ENCODE measurements at places on chromosomes 4 and X.

DNA sequence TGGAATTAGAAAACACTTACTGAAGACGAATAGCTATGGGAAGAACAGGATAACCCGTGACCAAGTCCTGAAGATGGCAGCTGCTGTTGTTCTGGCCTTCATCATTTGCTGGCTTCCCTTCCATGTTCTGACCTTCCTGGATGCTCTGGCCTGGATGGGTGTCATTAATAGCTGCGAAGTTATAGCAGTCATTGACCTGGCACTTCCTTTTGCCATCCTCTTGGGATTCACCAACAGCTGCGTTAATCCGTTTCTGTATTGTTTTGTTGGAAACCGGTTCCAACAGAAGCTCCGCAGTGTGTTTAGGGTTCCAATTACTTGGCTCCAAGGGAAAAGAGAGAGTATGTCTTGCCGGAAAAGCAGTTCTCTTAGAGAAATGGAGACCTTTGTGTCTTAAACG, 2.4 kb downstream of the AGTR2 start:
- DNase-seq = no peak

- no peak for DNase-seq
These were observed 5.3 kb downstream of the YIPF7 start for GRCh38 chr4:44646151-44646550.

- no peak for DNase-seq
These were observed 942.3 kb upstream of the SLIT2 start for GRCh38 chr4:19309378-19309777.

DNA sequence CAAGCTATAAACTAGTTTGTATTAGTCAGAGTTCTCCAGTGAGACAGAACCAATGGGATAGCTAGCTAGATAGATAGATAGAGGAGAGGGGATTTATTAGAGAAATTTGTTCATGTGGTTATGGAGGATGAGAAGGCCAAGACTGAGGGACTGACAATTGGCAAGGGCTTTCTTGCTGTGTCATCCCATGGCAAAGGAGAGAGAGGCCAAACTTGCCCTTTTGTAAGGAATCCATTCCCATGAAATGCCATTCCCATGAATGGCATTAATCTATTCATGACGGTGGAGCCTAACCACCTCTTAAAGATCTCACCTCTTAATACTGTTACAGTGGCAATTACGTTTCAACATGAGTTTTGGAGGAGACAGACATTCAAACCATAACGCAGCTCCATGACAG, 58.1 kb downstream of the LINC00632 start:
- DNase-seq = no peak

DNA sequence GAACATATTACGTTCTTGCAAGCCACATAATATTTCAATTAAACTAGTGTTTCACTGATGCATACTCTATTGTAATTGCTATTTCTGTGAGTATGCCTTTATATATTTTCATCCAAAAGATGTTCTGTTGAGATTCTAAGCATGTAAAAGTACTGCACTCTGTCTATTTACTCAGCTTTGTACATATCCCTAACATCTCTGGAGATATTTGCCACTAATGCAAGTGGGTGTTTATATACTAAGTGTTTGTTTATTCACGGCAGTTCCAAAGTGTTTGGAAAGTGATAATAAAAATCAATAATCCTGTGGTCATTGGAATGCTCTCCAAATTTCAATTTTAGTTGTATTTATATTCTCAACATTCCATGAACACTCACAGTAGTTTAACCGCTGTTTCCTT, 1989.0 kb downstream of the C4orf33 start:
- DNase-seq = no peak

GRCh38 chrX:129581904-129582303, 41.8 kb downstream of the OCRL start:
- DNase-seq = no peak

- no peak for DNase-seq
These were observed 794 bp downstream of the HSD17B13 start for GRCh38 chr4:87321888-87322287.

DNA sequence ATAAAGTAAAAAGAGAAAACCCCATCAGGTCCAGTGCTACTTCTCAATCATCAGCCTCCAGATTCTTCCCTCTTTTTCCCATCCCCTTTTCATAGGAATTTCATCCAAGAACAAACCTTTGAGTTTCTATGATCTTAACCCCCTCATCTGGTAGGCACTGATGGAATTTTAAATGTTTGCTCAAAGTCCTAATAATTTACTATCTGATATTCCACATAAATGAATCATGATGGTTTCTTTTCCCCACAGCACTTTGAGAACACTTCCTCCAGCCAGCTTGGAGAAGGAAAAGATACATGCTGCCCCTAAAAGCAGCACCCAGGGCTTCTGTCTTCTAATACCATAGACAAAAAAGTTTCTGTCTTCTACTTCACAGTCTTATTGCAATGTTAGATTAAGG, 19.4 kb upstream of the KLHL8 start:
- no peak for DNase-seq

GRCh38 chr4:147597561-147597960, 19.6 kb upstream of the TMEM184C start:
- no peak for DNase-seq

DNA sequence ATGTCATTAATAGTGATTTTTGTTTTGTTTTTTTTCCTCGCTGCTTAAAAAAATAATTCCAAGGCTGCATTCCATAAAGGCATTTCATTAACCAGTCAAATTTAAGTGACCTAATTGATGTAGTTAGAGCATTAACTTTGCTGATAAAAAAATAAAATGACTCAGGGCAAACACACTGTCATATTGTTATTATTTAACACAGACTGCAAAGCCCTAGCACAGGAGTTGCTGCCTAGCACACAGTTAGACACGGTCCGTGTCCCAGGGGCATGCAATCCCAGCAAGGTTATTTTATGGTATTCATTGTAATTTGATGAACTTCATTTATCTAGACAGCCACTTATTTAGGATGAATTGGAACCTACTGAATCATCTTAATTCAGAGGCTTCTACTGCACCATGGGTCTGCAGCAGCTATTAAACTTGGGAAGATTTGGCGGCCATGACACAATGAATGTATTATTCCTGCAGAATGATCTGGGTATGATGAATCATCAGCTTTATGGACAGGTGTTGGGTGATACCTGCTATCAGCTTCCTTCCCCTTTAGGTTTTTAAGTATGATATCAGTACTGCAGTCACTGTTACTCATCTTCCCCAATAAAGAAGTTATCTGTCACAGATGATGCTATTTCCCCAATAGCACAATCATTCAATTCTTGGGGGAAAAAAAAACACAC, 182.7 kb downstream of the PPARGC1A start:
- DNase-seq = no peak

- peak; percentile 64 for DNase-seq
These were observed 43.5 kb downstream of the NUDT9 start for GRCh38 chr4:87465739-87466366.

GRCh38 chrX:19882066-19882775, 5.2 kb downstream of the SH3KBP1 start:
- DNase-seq = no peak

DNA sequence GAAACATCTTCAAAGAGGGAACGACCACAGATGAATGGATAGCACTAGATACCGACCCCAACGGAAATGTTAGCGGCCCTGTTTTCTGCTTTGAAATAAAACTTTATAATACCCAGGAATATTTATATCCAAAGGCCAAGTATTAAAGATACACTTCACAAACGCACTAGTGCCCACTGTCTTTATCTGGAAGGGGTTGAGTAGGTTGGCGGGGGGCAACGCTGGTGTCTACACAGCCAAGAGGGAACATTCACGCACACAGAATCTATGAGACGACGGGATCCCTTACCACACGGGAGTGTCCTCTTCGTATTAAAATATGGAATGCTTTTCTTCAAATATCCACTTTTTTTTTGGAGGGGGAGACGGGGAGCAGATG, 3.3 kb downstream of the HAND2 start:
- no peak for DNase-seq

DNA sequence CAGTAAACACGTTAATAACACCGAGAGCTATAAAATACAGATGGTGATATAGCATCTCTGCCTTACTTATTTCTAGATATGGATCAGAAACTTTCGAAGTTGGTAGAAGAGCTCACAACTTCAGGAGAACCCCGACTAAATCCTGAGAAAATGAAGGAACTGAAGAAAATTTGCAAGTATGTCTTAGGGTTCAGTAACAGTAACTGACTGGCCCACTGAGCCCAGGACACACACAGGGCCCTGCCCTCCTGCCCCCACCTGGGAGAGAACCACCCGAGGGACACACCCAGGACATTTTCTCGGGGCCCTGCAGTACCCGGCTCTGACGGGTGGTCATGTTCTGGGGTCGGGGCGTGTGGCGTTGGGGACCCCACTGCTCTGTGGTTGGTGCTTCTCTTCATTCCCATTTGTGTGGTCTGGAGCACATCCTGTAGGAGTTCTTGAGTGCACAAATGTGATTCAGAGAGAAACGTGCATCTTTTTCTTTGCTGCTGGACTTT, 1.1 kb downstream of the UVSSA start:
- no peak for DNase-seq

DNA sequence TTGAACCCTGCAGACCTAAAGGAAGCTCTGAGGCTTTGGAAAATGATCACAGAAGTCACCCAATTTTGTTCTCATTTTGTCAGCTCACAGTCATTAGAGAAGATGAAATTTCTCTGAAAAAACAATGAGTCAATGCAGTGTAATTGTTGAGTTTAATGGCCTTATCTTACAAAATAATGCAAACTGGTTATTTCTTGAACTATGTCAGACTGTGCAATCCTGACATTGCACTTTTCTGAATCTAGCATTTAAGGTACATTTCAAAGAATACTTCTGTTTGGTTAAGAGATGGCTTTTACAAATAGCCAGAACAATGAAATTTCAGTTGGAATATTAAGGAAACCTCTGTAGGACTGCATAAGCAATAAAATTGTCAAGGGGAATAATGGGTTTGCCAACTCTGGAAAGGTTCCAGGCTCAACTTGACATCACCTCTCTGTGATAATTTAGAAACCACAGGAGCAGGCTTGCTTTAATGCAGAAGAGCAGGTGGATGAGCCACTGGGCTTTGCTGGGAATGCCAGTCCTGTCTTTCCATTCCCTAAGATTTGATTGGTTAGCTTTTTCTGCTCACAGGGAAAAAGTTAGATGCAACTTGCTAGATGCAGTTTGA, 222.8 kb downstream of the FRMPD4 start:
- DNase-seq = no peak
